ENCODE measurements at places on chromosomes 3 and 15.

GRCh38 chr3:28586325-28586724, 237.7 kb upstream of the AZI2 start:
- DNase-seq, result no peak

DNA sequence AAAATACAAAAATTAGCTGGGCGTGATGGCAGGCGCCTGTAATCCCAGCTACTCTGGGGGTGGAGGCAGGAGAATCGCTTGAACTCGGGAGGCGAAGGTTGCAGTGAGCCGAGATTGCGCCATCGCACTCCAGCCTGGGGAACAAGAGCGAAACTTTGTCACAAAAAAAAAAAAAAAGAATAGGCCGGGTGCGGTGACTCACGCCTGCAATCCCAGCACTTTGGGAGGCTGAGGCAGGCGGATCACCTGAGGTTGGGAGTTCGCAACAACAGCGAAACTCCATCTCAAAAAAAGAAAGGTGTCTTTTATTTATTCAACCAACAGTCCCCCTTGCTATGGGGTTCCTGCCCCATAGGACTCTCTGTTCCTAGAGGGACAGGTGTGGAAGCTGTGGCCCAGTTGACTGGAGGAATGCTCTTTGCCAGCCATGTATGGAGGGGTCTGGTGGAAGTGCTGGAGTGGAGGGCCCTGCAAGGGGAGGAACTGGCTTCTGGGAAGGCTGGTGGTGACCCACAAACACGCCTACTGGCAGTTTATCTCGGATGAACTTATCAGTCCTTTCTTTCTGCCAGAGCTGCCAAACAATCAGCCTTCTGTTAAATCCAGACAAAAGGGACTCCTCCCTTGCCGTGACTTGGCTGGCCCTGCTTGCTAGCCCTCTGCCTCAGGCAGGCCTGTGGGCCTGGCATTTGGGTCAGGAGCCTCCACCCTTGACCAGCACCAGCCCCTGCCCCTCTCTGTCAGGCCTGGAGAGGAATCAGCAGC, 4.6 kb upstream of the DAG1 start:
- DNase-seq, result no peak

DNA sequence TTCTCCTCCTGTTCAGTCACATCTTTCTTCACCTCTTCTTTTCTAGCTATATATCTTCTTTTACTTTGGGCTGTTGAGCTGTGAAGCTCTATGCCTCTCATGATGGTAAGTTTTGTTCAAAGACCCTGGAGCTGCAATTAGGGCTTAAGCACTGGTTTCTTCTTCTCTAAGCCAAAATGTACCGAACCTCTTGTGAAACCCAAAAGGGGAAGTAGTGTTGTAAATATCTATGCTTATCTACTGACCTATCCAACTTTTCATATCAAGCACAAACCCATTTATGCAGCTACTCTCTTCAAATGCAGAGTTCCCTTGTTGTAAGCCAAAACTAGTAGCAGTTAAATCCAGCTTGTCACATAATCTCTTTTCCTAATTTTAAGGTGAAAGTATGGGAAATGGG, 123.6 kb upstream of the CD96 start:
- DNase-seq, result no peak

- no peak for DNase-seq
Measured at GRCh38 chr3:73216310-73216709, 154.9 kb downstream of the EBLN2 start.

Data from NCI-H1694 treated with DMSO at 0.1 percent for 48 hours (cell line).